ENCODE measurements at places on chromosomes 5 and 9. TPM values are rescaled to one million over a fixed set of nuclear protein-coding genes. Genes with fewer than 3 reads are reported as not detected.

The CKMT2 gene
- not detected for total RNA-seq

The FCN1 gene
- 2.2 TPM for total RNA-seq

The BRINP1 gene
- total RNA-seq = not detected

The FBLL1 gene
- total RNA-seq = not detected

The NUTM2G gene
- total RNA-seq = not detected

The PRSS3 gene
- not detected for total RNA-seq

The CDC20B gene
- total RNA-seq = not detected

The DIPK1B gene
- total RNA-seq = 9.6 TPM

The IFNA2 gene
- not detected for total RNA-seq

The WDR38 gene
- total RNA-seq = not detected

The MTX3 gene
- total RNA-seq = 22.0 TPM

The PCDHGC5 gene
- total RNA-seq = 0.46 TPM

The CA9 gene
- total RNA-seq = not detected

The AUH gene
- 29.1 TPM for total RNA-seq

The DAB2 gene
- total RNA-seq = 0.97 TPM

The EFNA5 gene
- total RNA-seq = not detected

The QRFP gene
- not detected for total RNA-seq

The FABP6 gene
- not detected for total RNA-seq

The MARVELD2 gene
- total RNA-seq = 1.7 TPM

The TMEM215 gene
- total RNA-seq = not detected

The PTRH1 gene
- total RNA-seq = 7.6 TPM

All from B cell (primary cell).